ENCODE measurements at places on chromosomes 11 and 22.

- no peak for DNase-seq
Measured at GRCh38 chr22:43658823-43659222, 153.3 kb downstream of the EFCAB6 start.

- DNase-seq, result no peak
Measured at GRCh38 chr11:114110952-114111947, 51.7 kb downstream of the ZBTB16 start.

- DNase-seq, result no peak
Measured at GRCh38 chr22:49770547-49771265, 57.0 kb downstream of the BRD1 start.

GRCh38 chr11:82959987-82960778, 58.6 kb downstream of the DDIAS start:
- no peak for DNase-seq

DNA sequence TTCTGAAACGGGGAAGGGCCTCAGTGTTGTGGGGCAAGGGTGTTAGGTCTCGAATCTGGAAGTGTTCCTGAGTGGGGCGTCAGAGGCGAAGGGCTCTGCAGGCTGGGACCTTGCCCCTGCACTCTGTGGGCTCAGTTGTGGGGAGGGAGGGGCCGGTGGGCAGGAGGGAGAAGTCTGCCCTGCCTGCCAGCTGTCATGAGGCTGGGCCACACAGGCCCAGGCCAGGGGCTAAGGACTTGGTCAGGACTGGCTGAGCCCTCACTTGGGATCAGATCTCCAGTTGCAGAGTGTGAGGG, at the start of gene CRACR2B:
Gene CRACR2B (plus strand): TSS at position 23 of the 296 bp plus-strand sequence. CDS start 689 bp downstream, outside the sequence.
- no peak for DNase-seq

DNA sequence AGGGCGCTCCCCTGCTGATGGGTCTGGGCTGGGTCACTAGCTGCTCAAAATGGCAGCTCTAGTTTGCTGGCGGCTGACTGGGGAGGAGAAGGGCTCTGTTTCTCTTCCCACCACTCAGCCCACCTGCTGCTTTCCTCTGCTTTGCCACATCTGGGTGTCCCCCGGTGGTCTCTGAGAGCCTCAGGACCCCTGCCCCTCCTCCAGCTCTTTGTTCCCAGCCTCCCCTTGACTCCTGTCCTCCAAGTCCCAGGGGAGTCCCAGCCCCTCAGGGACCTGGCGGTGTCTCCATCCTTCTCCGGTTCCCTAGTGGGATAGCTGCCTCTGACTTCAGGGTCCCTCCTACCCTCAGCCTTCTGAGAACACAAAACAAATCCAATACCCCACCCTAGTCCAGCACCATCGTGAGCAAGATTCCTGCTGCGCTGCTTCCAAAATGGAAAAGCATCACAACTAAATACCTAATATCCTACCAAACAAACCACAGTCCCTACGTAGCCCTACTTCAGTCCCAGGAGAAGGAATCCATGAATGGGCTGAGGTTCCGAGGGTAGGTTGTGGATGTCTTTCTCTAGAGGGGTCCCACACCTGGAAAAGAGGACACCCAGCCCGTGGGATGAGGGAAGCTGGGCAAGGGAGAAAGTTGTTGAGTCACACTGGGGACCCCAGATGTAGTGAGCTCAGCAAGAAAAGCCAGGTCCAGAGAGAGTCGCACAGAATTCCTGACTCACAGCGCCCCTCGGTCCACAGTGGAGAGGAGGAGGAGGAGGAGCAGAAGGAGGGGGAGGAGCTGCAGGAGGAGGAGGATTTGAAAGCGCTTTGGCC, 45.0 kb upstream of the NNMT start:
- DNase-seq, result no peak

DNA sequence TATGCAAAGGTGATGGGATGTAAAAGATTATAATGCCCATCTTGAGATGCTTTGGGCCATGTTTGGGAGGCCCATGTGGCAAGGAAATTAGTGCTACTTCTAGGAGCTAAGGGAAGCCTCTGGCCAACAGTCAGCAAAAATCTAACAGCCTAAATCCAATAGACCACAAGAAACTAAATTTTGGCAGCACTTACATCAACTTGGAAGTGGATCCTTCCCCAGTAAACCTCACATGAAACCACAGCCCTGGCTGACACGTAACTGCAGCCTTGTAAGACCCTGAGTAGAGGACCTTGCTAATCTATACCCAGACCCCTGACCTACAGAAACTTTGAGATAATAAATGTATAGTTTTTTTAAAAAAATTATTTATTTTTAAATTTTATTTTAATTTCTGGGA, 13.1 kb upstream of the GRK3 start:
- no peak for DNase-seq

- DNase-seq, result no peak
Measured at GRCh38 chr22:46738647-46739093, 618 bp upstream of the CERK start.

DNA sequence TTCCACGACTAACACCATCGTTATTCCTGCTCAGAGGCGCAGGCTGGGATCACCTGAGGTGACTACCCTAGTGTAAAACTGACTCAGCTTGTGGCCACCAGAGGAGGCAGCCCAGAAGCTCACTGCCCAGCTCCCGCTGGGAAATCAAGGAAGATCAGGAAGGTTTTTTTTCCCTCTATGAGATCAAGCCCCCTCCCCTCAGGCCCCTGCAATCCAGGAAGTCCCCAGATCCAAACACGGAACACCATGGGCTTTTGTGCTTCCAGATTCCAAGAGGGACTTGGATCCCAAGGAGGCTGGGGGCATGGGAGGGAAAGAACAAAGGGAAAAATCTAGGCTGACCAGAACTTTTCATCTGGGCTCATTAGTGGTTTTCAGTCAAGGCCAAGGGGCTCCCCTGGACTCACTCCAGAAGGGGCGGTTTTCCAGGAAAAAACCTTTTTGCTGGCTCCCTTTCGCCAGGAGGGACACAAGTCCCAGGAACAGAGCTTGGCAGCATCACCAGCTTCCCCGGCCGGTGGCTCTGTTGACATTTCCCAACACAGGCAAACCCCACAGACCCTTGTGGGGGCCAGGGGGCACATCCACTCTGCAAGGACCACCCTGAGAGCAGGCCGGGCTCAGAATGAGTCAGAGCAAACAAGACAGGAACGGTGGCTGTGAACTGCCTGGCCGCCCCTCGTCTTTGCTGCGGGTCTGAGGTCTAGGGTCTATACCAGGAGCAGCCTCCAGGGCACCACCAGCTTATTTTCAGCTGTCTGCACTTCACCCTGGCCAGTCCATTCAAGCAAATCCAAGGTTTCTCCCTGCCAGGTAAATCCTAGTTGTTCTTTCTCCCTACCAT, 36.8 kb downstream of the MYH9 start:
- no peak for DNase-seq

DNA sequence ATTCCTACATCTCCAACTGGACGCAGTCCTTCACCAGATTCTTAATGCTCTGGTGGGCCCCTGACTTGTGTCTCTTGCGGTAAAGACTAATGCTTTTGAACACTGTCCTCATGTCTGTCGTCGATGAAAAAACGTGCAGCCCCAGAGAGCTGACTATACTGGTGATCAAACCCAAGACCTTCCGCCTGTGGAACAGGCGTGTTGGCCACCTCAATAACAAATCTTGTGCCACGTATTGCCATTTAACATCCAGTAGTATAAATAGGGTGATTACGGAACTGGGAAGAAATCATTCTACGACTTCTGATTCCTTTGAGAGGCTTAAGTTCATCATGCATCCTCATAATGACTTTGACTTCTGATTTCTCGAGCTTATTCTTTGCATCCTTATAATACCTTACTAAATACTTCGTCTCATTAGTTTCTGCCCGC, 45.6 kb downstream of the OR4D9 start:
- DNase-seq, result no peak

DNA sequence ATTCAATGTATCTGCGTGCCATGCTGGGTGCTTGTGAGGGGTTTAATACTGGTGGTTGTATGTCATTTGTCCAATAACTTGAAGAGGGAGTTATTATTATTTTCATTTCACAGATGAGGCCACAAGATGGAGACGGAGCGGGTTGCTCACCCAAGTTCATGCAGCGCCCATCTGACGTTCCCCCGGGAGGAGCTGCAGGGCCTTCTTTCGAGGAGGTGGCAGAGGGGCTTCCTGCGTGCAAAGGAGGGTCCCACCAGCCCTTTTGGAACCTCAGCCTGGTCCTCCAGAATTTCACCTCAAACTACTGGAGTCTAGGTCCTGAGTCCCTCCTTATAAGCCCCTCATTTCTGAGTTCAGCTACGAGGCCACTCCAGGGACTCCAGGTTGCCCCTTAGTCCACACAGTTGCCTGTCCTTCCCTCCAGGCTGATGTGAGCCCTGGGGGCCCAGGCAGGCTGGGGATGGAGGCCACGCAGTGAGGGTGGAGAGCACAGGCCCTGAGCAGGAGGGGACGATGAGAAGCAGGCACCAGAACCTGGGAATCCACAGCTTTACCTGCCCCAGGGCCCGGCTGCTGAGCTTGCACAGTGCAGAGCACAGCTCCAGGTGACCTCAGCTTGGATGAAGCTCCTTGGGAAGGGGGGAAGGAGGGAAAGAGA, 2.9 kb upstream of the VSIG10L2 start:
- no peak for DNase-seq

DNA sequence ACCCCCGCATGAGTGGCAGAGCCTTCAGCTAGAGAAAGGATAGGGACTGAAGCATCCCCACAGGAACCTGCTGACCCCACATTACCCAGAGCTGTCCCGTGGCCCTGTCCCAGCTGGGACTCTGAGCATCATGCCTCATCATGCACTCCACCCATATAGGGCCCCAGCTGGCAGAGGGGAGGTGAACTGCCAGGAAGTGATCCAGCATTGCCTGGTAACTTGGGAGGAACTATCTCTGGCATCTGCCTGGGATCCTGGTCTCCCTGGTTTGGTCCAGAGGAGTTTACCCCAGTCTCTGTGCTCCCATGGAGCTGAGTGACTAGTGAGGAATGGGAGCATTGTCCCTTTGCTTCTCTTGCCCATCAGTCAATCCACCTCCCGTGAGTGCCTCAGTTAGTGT, 228.8 kb downstream of the GRIK4 start:
- DNase-seq, result no peak

DNA sequence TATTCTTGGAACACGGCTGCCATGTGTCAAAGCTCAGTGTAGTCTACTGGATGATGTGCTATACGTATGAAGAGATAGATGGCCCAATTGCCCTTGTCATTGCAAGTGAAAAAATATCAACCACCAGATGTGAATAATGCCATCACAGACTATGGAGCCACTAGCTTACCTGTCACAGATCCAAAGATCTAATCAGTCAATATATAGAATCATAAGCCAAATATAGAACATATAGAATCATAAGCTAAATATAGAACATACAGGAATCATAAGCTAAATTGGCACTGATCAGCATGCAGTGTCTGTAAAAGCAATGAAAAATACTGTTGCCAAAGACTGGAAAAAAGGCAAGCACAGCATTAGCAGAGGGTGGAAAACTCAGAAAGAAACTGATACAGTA, 1656.9 kb upstream of the RAG2 start:
- DNase-seq, result no peak

- DNase-seq, result no peak
Measured at GRCh38 chr22:38203090-38203810, 1.5 kb downstream of the MAFF start.

DNA sequence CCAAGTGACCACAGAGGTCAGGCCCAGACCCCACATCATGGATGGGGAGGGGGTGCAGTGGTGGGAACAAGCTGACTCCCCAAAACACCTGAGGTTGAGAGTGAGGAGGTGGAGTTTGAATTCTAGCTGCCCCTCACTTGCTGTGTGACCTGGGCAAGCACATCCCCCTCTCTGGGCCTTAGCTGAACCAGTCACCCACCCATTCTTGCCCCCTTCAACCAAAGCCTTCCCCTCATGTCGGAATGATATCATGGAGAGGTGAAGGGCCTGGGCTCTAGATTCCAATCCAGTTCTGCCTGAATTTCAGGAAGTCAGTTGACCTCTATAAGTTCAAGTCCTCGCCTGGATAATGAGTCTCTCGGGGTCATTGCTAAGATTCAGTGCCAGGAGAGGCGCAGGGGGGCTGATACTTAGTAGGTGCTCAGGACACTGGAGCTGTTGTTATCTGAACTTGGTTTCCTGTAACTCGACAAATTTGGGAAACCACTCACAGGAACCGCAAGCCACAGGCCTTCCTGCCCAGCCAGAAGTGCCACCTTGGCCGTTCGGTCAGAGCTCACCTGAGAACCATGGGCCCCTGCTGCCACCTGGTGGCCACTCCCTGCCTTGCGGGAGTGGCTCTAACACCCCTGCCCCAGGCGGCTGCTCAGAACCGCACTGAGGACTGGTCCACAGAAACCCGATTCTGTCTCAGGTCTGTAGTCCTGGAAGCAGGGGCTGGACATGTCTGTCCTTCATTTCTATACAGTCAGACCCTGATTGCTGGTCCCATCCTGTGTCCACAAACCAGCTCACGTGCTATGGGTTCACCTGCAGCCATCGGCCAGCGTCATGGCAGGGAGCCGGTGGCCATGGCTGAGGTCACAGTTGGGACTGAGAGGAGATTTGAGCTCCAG, 6.9 kb downstream of the CDC42EP1 start:
- DNase-seq, result peak; percentile 4

GRCh38 chr11:19658344-19658743, 54.3 kb upstream of the NAV2 start:
- DNase-seq, result no peak

- no peak for DNase-seq
Measured at GRCh38 chr11:120759046-120759445, 247.5 kb downstream of the GRIK4 start.

DNA sequence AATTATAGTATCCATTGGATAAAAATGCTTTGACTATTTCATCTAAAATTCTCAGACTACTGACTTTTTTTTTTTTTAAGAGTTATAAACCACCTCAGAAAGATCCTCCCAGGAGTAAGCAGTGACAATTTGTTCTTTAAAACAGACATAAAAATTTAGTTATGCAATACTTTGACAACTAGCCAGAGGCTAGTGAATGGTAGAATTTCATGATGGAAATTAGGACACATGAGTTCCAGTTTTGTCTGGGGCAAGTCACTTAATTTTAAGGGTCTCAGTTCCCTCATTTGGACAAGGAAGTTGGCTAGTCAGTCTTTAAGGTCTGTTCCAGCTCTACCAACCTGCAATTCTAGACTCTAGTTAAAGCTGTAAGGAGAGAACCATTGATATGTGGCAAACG, 2.9 kb downstream of the IL18 start:
- DNase-seq, result no peak

GRCh38 chr11:111975076-111975806, 38.1 kb downstream of the DIXDC1 start:
- DNase-seq, result no peak

DNA sequence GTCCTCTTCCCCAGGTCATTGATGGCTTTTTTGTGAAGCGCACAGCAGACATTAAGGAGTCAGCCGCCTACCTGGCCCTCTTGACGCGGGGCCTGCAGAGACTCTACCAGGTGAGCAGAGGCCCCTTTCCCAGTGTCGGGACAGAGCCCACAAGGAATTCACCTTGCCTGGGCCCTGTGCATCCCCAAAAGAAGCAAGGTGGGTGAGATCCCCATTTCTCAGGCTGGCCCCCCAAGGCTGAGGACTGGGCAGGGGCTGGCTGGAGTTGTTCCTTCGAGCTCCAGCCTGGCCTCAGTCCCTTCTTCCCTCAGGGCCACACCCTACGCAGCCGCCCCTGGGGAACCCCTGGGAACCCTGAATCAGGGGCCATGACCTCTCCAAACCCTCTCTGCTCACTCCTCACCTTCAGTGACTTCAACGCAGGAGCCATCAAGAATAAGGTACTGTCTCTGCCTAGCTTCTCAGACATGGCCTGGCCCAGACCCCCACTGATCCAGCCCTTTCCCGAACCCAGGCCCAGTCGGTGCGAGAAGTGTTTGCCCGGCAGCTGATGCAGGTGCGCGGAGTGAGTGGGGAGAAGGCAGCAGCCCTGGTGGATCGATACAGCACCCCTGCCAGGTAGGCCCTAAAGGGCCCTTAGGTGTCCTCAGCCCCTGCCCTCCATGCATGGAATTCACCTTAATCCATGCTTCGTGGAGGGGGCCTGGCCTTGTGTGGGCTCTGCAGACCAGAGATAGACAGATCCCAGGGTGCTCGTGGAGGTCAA, 4.7 kb downstream of the MUS81 start:
- no peak for DNase-seq

Data from NCI-H774 (cell line).